ENCODE measurements at places on chromosomes 16 and 17.

- no peak for DNase-seq
Measured at GRCh38 chr17:36461330-36462110, 25.0 kb upstream of the ZNHIT3 start.

DNA sequence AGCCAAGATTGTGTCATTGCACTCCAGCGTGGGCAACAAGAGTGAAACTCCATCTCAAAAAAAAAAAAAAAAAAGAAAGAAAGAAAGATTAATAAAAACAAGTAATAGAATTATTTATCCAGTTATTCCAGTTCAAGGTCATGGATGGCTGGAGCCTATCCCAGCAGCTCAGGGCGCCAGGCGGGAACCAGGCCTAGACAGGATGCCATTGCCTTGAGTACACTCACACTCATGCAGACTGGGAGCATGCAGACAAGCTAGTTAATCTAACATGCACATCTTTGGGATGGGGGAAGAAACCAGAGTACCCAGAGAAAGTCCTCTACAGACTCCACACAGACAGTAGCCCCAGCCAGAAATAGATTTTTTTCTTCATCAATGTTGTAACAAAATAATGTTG lies 17.9 kb downstream of the PDP2 start:
- DNase-seq: no peak

GRCh38 chr16:68732741-68733399 lies 4.2 kb upstream of the CDH1 start:
- DNase-seq: no peak

GRCh38 chr17:68310152-68310551 lies 18.9 kb downstream of the ARSG start:
- DNase-seq: no peak

DNA sequence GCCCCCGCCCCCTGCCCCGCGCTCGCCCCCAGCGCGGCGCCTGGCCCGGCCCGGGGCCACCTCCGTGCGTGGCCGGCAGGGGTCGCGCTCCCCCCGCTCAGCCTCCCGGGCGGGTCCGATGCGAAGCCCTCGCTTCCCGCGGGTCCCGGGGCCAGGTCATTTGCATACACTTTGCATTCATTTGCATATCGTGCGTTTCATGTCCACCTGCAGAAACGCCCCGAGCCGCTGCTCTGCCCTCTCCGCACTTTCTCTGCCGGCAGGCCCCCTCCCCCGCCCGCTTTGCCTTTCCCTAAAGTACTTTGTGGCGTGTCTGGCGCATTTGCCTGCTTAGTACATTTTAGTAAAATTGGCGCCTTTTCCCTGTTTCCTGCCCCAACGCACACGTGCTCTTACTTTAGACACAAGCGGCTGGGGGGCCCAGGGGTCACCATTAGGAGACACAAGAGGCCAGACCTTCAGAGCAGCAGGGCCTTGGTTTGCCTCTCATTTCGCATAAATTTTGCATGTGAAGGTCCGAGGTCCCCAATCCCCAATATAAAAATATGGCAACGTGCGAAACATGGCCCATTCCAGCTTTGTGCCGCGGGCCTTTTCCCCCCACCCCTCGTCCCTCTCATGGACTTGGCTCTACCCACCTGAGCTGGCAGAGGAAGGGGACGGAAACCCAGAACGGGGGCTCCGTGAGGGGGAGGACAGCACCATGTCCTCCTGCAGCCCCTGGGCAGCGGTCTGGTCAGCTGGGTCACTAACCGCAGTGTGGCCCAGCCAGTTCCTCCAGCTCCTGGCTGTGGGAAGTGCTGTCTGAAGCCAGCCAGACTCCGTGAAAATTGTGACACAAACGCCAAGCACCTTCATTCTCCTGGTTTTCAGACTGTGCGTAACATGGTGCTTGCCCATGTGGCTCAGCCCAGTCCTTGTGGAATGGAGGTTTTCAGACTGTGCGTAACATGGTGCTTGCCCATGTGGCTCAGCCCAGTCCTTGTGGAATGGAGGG lies 34.8 kb downstream of the CBFA2T3 start:
- no peak for DNase-seq

DNA sequence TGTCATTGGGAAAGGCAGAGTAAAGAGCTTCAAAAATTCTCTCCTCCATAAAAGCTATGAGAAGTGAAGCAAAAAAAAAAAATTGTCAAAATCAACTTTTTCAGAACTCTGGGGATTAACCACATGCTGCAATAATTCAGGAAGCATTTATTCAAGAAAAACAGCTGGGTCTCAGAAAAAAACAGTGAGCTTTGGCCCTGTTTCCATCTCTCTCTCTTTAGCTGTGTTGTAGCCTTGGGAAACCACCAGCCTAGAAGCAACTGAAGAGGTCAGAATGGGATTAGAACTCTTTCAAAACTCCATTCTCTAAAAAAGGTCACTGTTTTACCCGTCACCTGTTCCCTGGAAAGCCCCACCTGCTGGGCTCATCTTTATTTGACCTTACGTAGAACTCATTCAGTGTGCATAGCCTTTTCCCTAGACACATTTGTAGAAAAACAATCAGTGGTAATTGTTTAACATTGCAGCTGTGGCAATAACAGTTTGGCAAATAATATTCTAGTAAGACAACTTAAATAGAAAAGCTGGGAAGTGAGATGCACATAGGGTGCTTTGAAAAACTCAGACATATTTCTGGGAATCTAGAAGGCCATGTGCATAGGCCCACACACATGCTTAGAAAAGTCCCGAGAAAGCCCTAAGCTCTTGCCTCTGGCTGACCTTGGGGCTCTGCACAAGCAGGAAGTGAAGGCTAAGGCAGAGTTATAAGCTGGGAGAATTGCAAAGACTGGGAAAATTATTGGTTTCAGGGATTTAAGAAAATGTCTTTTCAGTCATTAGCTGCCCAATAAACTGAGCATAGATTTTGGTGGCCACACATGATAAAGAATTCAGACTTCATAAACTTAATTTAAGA lies 18.0 kb downstream of the SLC5A11 start:
- no peak for DNase-seq

DNA sequence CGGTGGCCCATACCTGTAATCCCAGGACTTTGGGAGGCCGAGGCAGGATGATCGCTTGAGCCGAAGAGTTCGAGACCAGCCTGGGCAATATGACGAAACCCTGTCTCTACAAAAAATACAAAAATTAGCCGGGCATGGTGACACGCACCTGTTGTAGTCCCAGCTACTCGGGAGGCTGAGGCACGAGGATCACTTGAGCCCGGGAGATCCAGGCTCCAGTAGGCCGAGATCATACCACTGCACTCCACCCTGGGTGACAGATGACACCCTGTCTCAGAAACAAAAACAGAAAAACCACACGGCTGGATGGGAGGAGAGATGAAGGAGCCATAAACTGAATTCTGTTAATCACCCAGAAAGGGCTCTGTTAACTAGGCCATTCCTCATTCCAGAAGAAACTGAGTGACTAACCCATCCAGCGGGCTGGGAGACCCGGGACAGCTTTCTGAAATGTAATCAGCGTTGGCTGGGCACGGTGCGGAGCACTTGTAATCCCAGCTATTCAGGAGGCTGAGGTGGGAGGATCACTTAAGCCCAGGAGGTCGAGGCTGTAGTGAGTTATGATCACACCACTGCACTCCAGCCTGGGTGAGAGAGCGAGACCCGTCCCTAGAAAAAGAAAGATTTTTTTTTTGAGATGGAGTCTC lies 641 bp upstream of the NT5C3B start:
- no peak for DNase-seq

DNA sequence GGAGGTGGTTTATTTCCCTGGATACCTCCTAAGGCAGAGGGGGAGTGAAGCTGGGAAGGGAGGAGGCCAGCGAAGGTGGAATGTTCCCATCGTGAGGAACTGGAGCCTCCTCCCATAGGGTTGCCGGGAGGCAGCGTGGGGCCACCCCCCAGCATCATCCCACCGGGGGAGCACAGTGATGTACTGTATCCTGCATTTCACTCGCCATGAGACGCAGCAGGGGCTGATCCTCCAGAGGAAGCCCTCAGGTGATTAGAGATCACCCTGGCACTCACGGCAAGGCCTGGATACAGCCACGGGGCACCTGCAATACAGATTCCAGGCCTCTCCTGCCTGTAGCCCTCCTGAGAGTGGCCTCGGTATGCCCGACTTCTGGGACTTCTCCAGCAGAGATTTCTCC lies 25.5 kb upstream of the BEAN1 start:
- no peak for DNase-seq

DNA sequence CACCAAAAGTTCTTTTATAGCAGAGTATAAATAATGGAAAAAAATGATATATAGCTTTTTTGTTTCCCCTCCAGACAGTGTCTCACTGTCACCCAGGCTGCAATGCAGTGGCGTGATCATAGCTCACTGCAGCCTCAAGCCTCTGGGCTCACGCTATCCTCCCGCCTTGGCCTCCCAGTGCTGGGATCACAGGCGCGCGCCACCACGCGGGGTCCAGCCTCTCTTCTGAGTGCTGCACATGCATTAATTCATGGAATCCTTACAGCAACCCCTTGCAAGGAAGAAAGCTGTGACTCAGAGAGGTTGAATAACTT lies 18.0 kb upstream of the ZNF629 start:
- no peak for DNase-seq

DNA sequence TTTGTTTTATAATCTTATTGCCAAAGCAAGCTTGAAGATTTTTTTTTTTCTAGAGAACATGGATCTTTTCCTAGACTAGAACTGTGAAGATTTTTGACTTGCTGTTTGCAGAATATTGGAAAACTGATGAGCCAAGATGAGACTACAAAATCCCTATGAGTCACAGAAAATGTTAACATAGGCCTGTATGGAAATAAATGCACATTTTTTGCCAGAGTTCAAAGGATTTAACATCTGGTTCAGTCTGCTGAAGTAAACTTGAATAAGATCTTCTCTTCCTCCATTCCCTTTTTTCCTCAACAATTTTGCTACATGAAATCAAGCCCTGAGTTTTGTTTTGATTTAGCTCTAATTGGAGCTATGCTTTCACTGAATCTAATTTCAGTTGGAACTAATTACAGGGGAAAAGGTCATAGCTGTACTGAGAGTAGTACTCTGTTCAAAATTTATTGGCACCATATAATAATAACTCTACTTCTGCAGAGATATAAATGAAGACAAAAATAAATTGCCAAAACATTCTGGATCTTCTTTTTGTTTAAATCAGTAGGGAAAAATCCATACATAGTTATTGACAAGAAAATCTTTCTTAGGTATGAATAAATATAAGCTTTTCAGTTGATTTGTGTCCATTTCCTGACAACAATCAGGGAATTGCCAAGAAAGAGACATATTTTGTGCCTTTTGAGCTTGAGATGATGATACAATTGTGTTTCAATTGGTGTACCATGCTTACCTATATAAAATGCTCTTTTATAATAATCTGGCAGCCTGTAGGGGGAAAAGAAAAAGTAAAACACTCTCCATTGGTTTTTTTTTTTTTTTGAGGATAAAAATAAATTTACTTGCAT lies 387.5 kb upstream of the GOT2 start:
- no peak for DNase-seq

DNA sequence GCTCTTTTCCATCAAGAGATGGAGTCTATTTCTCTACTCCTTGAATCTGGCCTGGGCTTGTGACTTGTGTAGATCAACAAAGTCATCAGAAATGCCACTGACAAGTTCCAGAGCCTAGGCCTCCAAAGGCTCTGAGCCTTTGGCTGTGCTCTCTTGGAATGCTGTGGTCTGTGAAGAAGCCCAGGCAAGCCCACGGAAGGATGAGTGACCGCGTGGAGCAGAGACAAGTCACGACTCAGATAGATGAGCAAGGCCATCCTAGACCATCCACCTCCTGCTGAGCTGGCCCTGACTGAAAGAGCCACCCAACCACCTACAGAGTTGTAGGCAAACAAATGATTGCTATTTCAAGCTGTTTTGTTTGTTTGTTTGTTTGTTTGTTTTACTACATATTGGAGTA lies 11.6 kb upstream of the ICAM2 start:
- no peak for DNase-seq

DNA sequence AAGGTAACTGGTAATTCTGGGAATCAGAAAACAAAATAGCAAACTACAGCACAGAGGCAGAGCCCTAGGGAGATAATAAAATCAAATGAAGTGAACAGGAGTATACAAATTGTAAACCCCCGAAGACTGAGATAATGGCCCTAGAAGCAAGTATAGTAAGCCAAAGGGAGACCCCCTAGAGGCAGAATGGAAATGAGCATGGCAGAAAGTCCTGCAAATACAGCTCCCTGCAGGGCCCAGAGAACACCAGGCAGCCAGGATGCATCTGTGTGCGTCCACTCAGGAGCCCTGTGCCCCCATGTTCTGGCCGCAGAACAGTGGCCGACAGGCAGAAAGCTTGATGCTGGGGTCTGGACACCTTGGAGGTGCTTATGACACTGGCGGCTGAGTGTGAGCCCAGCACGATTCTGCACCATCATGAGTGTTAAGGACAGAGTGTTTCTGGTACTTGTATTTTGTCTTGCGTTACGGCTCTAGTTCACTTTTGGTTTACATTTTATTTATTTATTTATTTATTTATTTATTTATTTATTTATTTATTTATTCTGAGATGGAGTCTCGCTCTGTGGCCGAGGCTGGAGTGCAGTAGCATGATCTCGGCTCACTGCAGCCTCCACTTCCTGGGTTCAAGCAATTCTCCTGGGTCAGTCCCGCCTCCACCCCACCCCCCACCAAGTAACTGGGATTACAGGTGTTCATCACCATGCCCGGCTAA lies 48.7 kb downstream of the RGS9 start:
- DNase-seq: no peak
